Esophagus mucosa (tissue), 1 donor: ENCODE measurements at places on chromosomes 5 and 9. TPM values are rescaled to one million over a fixed set of nuclear protein-coding genes. Genes with fewer than 3 reads are reported as not detected.

GRCh38 chr9:95496687-95497086 is 20.1 kb downstream of the PTCH1 start:
- ATAC-seq = no peak

- ATAC-seq = no peak
Measured at GRCh38 chr9:122204055-122204454, 24.7 kb downstream of the LHX6 start.

- ATAC-seq = no peak
Measured at GRCh38 chr5:117220730-117221129, 646.1 kb upstream of the SEMA6A start.

Gene GOLM1
- 3.7 TPM for total RNA-seq

Gene QRFP
- total RNA-seq = not detected

Gene ABHD17B
- total RNA-seq = 13.4 TPM
